ENCODE measurements at places on chromosomes 6 and 20.

DNA sequence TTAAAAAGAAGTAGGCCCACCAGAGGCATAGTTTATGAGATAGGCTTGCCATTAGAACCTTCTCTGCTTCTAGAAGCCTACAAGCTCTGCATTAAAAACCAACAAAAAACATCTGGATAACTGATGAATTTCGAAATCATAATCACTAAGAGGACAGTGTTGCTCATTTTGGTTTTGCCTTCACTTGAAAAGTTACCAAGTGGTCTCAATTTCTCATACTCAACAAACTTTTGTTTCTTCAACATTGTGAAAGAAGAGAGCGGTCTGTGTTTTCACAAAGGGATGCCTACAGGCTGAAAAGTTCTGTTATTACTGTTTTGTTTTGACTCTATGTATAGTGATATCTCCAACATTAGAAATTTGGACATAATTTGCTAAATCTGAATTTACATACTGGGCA, 98.9 kb downstream of the PDSS2 start:
- no peak for DNase-seq

DNA sequence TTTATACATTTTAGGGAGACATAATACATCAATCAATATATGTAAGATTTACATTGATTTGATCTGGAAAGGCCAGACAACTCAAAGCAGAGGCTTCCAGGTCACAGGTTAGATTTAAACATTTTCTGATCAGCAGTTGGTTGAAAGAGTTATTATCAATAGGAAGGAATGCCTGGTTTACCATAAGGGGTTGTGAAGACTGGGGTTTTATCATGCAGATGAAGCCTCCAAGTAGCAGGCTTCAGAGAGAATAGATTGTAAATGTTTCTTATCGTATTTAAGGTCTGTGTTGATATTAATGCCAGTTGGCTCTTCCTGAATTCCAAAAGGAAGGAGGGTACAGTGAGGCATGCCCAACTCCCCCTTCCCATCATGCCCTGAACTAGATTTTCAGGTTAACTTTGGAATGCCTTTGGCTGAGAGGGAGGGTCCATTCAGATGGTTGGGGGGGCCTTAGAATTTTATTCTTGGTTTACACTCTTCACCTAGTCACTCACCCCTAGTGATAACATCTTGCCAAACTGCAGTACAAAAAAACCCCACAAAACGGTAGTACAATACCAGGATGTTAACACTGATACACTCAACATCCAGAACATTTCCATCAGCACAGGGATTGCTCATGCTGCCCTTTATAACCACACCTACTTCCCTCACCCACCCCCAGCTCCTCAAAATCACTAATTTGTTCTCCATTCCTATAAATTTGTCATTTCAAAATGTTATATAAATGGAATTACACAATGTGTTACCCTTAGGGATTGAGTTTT, 259.6 kb upstream of the PLN start:
- no peak for DNase-seq

DNA sequence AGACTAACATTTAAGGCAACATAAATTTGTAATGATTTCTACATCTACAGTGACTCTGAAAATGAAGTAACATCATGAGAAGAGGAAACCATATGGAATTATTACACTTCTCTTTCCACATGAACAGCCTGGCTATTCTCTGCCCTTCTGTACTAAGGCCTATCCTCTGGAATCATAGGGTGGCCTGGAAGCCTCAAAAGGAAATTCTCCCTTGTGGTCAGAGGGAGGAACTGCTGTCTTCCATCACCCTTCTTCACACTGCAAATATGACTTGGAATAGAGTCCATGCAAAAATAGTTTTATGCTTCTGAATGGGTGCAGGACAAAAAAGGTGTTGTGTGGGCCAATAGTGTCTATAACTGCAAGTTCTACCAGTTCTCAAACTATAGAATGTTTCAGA, 44.6 kb upstream of the SH3BGRL2 start:
- no peak for DNase-seq

DNA sequence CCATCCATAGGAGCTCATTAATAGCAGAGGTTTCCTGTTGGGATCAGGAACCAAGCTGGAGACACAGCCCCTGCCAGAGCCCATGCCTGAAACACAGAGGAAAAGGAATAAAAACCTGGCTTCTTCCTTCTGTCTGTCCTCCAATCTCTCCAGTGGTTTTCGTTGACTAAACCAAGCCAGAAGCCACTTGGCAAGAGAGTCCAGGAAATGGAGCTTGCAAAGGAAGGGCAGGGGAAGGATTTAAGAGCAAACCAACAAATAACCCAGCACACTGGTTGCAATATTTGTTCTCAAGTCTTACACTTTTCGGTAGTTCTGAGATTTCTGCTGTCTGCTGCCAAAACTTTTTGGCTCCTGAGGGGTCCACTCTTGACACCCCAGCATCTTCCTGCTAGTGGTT, 137.0 kb upstream of the BMP2 start:
- no peak for DNase-seq

DNA sequence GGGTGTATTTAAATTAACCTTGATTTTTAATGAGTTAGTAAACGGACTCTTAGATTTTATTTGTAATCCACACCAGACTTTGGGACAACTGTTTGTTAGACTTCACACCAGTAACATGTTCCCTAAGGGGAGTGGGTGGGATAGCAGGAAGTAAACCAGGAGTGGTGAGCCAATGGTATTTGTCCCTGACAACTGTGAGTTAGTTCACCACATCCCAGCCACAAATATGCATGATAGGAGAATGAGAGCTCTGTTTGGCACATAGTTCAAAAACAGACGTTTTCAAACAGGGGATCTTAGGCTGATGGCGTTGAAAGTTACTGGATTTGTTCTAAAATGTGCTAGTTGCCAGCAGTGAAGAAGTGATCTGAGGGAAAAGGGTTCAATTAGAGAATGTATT, 18.7 kb upstream of the COL10A1 start:
- no peak for DNase-seq

GRCh38 chr6:53795702-53796450, 1.1 kb downstream of the LRRC1 start:
- DNase-seq, result no peak

- DNase-seq, result peak; percentile 73
Measured at GRCh38 chr6:41602864-41603608, 35.2 kb upstream of the MDFI start.

DNA sequence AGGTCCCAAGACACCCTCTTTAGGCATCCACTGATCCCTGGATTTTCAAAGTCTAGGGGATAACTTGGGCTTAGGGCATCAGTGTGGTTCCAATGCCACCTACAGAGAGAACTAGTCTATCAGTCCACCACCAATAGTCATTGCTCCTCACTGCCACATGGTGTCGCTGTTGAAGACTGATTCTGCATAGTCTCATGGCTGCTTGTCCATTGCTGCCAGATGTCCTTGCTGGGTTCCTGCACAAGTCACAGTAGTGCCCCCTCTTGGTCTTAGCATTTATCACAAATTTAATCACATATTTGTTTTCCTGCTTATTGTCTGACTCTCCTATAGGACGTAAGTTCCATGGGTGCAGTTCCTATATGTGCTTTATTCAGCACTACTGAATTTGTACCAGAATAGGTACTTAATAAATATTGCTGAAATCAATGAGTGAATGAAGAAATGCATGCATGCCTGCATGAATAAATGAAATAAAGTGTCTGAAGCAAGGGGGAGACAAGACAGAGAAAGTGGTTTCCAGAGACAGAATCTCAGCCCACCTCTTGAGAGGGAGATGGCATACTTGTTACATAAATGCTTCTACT, 45.9 kb upstream of the RALY start:
- peak; percentile 18 for DNase-seq

DNA sequence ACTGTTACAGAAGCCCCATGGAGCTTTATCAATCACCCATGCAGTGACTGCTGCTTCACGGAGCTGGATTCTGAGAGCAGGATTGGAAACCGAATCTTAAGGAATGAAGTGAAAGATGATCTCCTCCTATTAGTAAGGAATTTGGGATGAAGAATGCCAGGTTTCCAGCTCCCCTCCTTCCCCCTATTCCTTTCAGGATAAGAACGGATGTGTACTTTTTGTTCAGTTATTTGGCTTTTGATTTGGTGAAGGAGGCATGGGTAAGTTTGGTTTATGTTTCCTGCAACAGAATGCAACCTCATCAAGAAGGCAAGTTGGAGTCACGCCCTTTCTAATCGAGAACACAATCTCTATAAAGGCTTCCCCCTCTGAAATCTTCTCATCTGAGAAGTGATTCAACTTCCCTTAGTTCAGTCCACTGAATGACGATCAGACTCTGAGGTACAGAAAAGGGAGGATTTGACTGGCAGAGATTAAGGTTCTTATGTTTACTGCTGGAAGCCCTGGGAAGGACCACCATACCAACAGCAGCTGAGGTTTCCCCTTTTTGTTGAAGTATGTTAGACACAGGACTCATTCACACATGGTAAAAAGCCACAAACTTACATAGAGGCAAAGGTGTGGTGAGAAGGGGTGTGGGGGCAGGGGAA, 5.5 kb downstream of the ELMO2 start:
- DNase-seq, result no peak

DNA sequence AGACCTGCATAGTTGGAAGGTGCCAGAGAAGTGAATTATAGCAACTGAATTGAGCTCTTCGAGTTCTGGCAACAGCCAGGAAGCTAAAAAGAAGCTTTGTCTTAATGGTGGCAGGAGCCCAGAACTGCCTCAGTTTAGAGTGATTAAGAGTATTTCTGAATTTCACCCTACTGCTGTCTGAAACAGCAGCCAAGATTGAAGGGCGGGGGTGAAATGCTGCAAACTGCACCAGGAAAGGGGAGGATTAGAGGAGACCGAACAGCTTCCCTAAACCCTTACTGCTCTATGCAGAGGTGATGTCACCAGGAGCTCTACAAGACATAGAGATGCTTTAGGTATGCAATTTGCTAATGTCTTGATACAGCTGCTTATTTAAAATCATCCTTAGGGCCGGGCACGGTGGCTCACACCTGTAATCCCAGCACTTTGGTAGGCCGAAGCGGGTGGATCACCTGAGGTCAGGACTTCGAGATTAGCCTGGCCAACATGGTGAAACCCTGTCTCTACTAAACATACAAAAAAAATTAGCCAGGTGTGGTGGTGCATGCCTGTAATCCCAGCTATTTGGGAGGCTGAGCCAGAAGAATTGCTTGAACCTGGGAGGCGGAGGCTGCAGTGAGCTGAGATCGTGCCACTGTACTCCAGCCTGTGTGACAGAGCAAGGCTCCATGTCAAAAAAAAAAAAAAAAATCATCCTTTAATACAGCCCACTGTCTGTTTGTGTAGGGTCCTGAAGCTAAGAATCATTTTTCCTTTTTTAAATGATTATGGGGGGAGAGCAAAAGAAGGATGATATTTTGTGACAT, 91.7 kb upstream of the IYD start:
- no peak for DNase-seq

GRCh38 chr6:131696956-131697355, 4.2 kb downstream of the OR2A4 start:
- DNase-seq, result no peak

DNA sequence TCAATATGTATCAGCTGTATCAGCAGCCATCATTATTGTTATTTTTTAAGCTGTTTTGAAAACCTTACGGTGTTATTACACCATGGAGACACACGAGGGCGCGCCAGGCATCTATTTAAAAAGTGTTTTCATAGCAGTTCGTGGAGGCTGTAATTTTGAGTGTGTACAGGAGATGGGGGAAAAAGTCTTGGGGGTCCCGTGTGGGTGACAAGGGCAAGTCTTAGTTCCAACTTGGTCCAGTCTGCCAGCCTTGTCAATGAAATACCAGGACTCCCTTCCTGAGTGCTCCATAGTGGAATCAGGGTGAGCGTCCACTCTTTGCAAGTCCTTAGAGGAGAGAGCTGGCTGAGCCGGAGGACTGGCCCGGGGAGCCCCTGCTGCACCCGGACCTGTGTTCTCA, 43.3 kb downstream of the SLC2A10 start:
- peak; percentile 7 for DNase-seq

- DNase-seq, result no peak
Measured at GRCh38 chr20:54843431-54843830, 368.0 kb downstream of the DOK5 start.

DNA sequence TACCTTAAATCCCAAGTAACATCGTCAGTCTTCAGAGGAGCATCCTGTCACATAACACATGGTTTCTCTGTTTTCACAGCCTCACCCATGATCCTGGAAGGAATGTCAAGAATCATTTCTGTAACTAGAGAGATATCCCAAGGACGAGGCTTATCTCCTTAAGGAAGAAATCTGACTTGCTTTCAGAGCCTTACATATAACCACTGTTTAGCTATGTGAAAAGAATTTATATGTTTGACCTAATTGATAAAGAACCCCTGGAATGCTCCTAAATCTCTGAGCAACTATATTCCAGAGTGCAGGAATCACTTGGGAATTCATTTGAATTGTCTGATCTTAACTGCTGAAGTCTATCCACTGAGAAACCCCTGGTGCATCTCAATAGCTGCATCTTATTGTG, 243.1 kb downstream of the ALDH8A1 start:
- DNase-seq, result no peak

Data from CD4-positive, alpha-beta T cell treated with Interferon gamma for 1 hour (primary cell).